ENCODE measurements at places on chromosomes 7 and 10.

DNA sequence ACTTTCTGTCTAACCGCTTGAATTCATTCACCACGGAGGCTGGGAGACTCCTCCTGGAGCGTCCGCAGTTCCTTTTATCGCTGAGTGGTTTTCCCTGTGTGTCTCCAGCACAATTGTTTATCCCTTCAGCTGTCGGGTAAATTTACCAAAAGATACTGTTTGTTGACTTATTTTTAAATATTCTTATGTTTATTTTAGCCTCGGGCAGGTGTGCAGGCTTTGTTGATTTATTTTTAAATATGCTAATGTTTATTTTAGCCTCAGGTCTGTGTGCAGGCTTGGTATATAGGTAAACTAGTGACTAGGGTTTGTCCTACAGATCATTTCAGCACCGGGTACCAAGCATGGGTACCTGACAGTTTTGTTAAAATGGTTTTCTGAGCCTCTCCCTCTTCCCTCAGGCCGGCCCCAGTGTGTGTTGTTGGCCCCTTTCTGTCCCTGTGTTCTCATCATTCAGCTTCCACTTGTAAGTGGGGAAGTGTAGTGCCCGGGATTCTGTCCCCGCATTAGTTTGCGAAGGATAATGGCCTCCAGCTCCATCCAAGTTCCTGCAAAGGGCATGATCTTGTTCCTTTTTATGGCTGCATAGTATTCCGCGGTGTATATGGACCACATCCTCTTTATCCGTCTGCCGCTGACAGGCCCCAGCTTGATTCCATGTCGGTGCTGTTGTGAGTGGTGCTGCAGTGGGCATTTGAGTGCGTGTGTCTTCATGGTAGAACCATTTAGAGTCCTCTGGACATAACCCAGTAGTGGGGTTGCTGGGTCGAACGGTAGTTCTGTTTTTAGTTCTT, 5.3 kb downstream of the GET4 start:
- DNase-seq: no peak

GRCh38 chr10:123303581-123304337, 149.6 kb downstream of the BUB3 start:
- peak; percentile 18 for DNase-seq

- DNase-seq: peak; percentile 97
Measured at GRCh38 chr7:601595-602340, 82.1 kb upstream of the PDGFA start.

GRCh38 chr10:75484717-75485116, 53.3 kb downstream of the LRMDA start:
- DNase-seq: no peak

- no peak for DNase-seq
Measured at GRCh38 chr7:122544463-122544862, 154.5 kb downstream of the RNF133 start.

- peak; percentile 96 for DNase-seq
Measured at GRCh38 chr7:99562832-99563231, 4.4 kb downstream of the ZNF655 start.

DNA sequence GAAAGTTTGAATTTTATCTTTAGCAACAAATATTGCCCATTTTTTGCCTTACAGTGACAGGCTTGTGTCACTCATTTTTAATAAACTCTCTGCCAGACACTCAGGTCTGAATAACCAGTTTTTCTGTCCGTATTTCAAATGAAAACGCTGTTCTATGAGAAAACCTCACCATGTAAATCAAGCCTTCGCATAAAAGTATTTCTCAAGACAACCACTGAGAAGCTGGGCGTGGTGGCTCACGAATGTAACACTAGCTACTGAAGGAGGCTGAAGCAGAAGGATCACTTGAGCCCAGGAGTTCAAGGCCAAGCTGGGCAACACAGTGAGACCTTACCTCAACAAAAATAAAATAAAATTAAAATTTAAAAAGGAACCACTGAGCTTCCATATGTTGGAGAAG, 339.3 kb downstream of the PARD3 start:
- no peak for DNase-seq

- peak; percentile 71 for DNase-seq
Measured at GRCh38 chr7:31488562-31489203, 25.2 kb upstream of the ITPRID1 start.

- DNase-seq: no peak
Measured at GRCh38 chr10:128061306-128062300, 64.6 kb downstream of the MKI67 start.

- no peak for DNase-seq
Measured at GRCh38 chr10:118501171-118501570, 94.3 kb downstream of the PRLHR start.

GRCh38 chr10:50232261-50232639, 19.1 kb downstream of the ASAH2 start:
- no peak for DNase-seq

GRCh38 chr10:129580010-129580409, 113.0 kb downstream of the MGMT start:
- DNase-seq: no peak

- no peak for DNase-seq
Measured at GRCh38 chr10:124594240-124594639, 132.6 kb downstream of the LHPP start.

- DNase-seq: no peak
Measured at GRCh38 chr7:141454338-141454737, 96.9 kb upstream of the AGK start.

DNA sequence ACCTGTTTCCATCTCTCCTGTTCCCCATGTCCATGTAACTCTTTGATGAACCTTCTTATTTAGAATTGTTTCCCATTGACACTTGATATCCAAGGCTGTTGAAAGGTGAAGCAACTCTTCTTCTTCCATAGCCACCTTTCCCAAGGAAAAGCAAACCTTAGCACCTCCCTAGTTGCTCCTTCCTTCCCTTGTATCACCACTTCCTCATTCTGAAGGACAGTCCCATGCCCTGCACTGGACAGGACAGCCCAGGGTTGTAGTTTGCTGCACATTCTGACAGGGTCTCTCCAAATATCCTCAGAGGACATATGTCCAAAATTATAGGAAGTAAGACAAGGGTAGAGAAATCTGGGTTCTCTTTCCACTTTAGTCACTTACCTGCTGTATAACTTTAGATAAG, 6.2 kb downstream of the CUZD1 start:
- no peak for DNase-seq

- DNase-seq: no peak
Measured at GRCh38 chr10:102280397-102281101, 35.2 kb downstream of the GBF1 start.

GRCh38 chr7:35289376-35289775, 35.5 kb upstream of the TBX20 start:
- no peak for DNase-seq

GRCh38 chr7:1762238-1762945, 92.3 kb downstream of the ELFN1 start:
- DNase-seq: no peak

GRCh38 chr7:27149842-27150567, 2.4 kb downstream of the HOXA3 start:
- no peak for DNase-seq

- no peak for DNase-seq
Measured at GRCh38 chr10:101650863-101651262, 44.1 kb downstream of the FBXW4 start.

GRCh38 chr10:86522510-86522855, 891 bp upstream of the WAPL start:
- no peak for DNase-seq

- no peak for DNase-seq
Measured at GRCh38 chr10:31602541-31603234, 283.7 kb downstream of the ZEB1 start.

DNA sequence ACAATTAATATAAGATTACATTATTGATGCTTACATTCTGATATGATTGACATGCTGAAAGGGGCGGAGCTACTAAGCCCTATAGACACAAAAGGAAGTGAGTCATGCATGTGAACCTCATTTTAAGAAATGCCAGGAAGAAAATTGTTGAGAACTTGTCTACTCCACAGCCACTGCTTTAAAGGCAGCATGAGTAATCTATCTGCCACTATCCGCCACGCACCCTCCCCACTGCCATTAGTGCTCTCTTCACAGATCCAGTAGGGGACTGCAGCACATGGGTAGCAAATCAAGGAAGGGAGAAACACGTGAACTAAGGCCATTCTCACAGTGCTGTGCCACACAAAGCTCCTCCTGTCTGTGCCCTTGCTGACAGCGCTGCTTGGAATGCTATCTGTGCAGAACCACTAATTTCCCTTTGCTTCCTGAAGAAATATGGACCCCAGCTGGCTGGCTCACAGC, 524.8 kb downstream of the GRM8 start:
- peak; percentile 60 for DNase-seq

GRCh38 chr10:515674-516073, 173.8 kb downstream of the DIP2C start:
- DNase-seq: no peak

- peak; percentile 26 for DNase-seq
Measured at GRCh38 chr10:128210215-128211063, 84.2 kb upstream of the MKI67 start.

GRCh38 chr10:76150876-76151288, 719.5 kb downstream of the LRMDA start:
- DNase-seq: no peak

- DNase-seq: no peak
Measured at GRCh38 chr7:55212176-55212575, 153.0 kb upstream of the LANCL2 start.

DNA sequence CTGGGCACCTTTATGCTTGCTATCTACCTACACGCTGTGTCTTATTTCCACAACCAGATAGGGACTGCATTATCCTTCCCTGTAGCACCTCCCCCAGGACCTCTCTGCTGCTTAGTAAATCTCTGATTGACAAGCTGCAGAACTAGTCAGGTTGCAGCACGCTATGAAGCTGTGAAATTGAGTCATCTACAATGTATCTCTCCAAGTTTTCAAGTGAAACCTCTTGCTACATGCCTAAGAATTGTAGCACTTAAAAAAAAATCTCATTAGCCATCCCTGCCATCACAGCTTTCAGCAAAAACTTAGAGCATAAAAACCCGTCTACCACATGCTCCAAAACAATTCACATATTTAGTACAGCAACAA, 69.7 kb upstream of the FGFR2 start:
- no peak for DNase-seq

DNA sequence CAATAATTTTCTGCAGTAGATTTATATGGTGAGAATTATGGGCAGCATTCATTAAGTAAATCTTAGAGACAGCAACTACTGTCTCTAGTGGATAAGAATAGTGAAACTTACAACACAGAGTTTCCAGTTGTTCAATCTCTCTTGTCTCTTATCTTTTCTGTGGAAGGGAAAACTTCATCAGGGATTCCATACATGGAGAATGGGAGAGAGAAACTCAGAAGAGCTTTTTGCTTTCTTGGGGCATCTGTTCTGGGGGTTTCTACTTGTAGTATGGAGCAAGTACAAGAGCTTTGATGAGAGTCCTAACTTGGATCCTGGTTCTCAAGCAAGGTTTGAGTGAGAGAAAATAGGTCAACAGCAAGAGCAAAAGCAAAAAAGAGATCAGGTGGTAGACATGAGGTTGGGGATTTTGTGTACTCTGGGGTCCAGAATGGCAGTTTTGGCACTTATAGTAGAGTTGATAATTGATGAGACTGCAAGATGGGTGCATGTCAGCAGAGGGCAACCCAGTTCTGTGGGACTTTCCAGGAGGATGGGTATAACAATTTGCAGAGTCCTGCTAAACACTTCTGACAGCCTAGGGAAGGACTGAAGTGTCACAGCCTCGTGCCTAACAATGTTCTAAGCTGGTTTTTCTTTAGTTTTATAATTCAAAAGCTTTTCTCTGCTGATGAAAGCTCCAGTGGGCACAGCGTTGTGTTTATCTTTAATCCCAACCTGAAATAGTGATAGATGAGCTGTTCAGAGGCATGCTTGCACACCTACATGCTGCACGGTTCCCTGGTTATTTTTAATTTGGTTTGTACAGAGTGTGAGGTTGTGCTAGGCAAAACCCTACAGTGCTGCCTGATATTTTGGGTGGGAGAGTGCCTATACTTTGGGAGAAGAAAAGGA, 32.0 kb upstream of the STRIP2 start:
- DNase-seq: no peak

GRCh38 chr7:26188206-26188956, 12.2 kb downstream of the HNRNPA2B1 start:
- no peak for DNase-seq

DNA sequence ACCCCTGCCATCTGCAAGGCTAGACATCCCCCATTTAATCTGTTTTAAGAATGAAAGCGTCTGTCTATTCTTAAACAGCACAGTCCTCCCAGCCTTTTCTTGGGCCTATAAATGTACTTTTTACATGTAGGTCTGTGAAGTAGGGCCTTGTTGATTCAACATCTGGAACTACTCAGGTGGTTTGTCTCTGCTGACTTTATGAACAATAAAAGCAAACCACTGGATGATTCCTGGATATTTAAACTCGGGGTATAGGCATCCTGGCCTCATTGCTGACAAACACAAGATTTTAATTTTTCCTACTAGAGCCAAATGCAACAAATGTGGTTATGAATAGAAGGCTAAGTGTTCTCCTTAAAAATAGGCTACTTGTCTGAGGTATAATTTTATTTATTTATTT, 198.3 kb downstream of the WDR11 start:
- no peak for DNase-seq

DNA sequence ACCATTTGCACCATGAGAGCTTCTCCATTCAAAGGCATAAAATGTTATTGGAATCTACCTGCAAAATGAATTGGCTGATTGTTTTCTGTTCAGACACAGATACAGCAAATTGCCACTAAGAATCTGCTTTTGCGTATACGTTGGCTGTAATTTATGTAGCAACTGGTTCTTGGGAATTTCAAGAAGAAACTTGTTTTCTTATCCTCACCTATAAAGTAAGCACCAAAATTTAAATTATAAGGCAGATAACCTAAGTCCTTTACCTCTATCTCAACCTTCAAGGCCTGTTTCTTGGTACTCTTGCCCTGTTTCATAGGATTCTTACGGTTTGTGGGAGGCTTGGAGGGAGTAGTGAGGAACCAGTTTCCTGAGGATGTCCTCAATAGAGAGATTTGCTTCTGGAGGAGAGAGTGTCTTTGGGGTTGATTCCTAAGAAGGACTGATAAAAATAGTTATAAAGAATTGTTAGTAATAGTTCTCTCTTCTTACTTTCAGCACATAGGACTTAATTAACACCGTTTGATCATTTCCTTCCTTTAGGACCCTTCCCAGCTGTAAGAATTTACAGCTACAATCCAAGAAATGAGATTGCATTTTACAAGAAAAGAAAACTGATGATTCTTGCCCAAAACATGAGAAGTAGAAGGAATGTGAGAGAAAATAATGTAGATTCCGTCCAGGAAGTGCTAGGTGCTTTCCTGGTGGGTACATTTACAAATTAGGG, 2.0 kb downstream of the STAMBPL1 start:
- DNase-seq: no peak

- no peak for DNase-seq
Measured at GRCh38 chr10:58305821-58306220, 29.0 kb upstream of the UBE2D1 start.
